ENCODE measurements at places on chromosomes 13 and 19.
A peak's percentile ranks its signal among the peaks of the same experiment; 100 is the strongest.

DNA sequence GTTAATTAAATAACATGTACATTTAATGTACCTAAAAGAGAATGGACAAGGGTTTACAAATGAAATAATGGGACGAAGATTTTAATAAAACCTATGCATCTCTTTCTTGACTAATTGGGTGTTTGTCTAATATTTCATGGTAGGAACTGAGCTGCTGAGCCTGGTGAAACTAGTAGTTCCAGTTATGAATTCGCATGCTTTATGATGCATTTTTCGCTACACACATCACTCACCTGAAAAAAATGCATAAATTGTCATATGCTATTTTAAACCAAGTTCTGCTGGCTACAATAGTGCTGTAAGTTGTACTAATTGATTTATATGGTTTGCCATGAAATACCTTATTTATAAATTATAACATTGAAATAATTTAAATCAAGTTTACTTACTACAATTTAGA lies 806.8 kb upstream of the SLITRK5 start:
- no peak for DNase-seq

DNA sequence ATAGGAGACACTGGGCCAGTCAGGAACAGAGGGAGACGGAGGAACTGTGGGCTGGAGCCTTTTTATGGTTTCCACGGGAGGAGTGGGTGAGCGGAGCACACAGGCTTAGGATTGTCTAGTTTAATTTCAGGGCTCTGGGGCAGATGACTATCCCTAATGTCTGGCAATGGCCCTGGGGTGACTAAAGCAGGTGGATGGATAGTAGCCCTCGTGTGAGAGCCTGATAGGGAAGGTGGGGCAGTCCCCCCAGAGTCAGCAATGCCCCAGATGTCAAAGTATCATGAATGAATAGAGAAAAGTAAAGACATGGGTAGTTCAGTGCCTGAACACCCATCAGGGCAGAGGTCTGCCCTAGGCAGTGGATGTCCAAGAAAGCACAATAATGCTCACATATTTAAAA lies 94.2 kb downstream of the ZDHHC20 start:
- DNase-seq = no peak

GRCh38 chr19:47794526-47794925 lies 9.8 kb downstream of the TPRX1 start:
- DNase-seq = no peak

- no peak for DNase-seq
Measured at GRCh38 chr13:103573446-103573845, 507.2 kb upstream of the SLC10A2 start.

DNA sequence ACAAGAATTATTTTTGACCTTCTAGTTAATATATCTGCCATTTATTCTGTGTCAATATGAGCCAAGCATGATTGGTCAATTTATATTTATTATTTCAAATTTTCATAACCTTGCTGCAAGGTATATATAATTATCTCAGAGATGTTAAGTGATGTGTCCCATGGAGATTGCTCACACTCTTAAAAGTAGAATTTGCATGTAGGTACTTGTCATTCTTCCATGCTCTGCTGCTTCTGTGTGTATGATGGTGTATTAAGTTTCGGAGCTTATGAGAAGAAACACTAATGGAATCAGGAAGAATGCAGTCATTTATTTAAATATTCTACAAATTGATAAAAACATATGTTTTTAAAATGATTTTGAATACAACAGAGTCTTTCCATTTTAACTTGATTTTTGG lies 586.8 kb upstream of the MIR17HG start:
- DNase-seq = no peak

DNA sequence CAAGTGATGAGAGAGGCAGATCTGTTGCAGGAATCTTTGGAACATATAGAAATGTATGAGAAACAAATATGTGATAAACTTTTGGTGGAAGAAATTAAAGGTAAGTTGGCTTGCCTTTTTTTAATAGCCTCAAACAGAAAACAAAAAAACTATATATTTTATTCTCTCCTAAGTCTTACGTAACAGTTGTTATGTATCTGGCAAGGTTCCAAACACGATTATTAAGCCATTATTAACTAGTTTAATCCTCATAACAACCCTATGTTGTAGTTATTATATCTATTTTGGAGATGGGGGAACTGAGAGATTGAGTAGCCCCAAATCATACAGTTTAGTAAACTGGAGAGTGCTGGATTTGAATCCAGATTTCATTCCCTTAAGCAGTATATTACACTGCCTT lies 14.7 kb downstream of the NAA16 start:
- DNase-seq = no peak

GRCh38 chr13:98999639-98999952 lies 21.7 kb upstream of the DOCK9 start:
- DNase-seq = no peak

- DNase-seq = no peak
Measured at GRCh38 chr19:29527500-29528328, 1.9 kb downstream of the VSTM2B start.

DNA sequence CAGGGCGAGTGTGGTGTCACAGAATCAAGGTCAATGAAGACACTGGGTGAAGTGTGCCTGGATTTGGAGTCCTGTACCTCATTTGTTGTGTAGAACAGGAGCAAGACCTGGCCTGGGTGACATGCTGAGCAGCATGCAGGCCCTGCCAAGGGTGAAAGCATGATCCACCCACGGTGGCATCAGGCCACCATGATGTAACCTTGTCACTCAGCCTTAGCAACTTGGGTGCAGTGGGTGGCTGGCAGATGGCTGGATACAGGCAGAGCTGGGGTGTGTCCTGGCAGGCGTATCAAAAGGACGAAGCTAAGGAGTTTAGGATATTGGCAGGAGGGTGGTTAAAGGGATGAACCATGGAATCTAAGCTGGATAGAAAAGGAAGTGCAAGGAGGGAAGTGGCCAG lies 10.3 kb downstream of the THSD1 start:
- DNase-seq = no peak

GRCh38 chr19:33724721-33725060 lies 72.0 kb upstream of the KCTD15 start:
- DNase-seq = no peak

DNA sequence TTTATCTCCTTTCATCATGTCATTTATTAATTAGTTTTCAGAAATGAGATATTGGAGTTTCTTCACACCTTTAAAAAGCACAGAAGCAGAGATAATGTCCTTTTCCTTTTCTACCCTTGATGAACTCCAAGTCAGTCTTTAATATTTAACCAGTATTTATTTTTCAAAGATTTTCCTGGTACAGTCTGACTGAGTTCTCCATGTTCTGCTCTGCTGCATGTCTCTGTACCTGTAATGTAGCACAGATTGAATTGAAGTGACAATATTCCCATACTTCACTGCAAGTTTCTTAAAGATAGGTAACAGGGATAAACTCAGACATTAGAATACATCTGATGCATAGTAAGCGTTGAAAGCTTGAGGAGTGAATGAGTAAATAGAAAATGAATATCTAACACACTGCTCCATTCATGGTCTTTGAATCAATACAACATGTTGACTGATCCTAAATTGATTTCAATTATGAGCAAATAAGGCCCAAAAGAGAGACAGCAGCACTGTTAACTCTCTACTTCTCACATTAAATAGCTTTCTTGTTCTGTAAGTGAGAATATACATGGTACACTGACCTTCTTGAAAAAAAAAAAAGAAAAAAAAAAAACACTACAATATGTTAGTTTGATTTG lies 1323.6 kb upstream of the PRR20A start:
- DNase-seq = no peak

DNA sequence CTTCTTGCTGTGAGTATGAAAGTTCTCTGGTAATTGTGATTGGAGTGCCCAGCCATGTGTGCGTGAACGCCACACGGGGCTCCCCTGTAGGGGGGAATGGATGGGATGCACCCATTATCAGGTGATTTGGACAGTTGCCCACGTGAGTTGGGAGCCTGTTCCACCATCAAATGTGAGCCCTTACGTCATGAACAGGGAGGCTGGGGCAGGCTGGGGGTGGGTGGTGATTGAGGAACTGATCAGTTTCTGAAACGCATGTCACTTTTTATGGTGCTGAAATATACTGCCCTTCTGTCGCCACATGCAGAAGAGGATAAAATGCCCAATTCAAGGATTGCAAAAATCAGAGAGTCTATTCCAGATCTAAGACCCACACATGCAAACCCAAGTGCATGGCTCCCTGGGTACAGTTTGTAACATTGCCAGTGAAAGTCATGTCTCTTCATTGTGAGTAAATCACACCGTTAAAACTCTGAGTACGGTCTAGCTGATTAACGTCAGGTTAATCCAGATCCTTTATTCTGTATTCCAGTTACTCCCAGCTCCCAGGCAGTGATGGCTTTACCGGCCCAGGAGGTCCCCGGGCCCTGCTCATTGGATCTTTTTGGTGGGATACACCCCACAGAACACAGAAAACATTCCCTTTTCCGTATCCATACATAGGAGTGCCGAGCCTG lies 90.2 kb downstream of the RAB20 start:
- no peak for DNase-seq

GRCh38 chr13:111115965-111116521 lies 933 bp downstream of the ARHGEF7 start:
- no peak for DNase-seq

DNA sequence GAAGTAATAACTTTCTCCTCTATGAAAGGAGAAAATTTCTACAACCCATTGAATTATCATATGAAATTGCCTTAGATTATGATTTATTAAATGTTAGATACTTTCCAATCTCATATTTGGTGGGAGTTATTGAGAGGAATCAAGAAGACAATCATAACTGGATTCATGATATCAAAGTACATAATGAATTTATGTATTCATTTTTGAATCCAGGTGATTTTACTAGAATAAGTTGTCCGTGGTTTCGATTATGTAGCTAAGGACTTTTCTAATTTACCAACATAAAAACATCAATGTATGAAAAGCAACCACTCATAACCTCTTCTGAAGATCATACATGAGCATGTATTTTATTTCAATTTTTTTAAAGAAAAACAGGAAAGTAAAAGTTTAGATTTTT lies 1225.0 kb upstream of the MIR17HG start:
- no peak for DNase-seq

GRCh38 chr13:69585656-69586055 lies 522.0 kb upstream of the ATXN8OS start:
- DNase-seq = no peak

DNA sequence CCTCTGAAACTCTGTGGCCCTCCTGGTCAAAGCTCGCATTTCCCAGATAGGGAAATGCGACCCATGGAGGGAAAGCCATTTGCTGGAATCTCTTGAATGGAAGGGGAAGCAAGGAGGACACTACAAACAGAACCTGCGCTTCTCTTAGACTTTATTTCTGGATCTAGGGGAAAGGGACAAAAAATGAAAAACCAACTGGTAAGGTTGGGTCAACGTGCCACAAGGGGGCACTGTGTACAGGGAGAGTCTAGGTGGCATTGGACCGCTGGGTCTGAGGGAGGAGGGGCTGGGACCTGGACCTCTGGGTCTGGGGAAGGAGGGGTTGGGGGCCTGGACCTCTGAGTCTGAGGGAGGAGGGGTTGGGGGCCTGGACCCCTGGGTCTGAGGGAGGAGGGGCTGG lies 5.0 kb downstream of the KLK4 start:
- DNase-seq = peak; percentile 20

- no peak for DNase-seq
Measured at GRCh38 chr13:40985381-40986100, 33.6 kb downstream of the ELF1 start.

DNA sequence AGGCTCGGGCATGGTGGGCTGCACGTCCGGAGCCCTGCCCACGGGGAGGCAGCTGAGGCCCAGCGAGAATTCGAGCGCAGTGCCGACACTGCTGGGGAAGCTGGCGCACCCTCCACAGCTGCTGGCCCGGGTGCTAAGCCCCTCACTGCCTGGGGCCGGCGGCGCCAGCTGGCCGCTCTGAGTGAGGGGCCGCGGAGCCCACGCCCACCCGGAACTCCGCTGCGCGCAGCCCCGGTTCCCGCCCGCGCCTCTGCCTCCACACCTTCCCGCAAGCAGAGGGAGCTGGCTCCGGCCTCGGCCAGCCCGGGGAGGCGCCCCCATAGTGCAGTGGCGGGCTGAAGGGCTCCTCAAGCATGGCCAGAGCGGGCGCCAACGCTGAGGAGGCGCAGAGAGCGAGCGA lies 2080.4 kb downstream of the PCDH9 start:
- no peak for DNase-seq

DNA sequence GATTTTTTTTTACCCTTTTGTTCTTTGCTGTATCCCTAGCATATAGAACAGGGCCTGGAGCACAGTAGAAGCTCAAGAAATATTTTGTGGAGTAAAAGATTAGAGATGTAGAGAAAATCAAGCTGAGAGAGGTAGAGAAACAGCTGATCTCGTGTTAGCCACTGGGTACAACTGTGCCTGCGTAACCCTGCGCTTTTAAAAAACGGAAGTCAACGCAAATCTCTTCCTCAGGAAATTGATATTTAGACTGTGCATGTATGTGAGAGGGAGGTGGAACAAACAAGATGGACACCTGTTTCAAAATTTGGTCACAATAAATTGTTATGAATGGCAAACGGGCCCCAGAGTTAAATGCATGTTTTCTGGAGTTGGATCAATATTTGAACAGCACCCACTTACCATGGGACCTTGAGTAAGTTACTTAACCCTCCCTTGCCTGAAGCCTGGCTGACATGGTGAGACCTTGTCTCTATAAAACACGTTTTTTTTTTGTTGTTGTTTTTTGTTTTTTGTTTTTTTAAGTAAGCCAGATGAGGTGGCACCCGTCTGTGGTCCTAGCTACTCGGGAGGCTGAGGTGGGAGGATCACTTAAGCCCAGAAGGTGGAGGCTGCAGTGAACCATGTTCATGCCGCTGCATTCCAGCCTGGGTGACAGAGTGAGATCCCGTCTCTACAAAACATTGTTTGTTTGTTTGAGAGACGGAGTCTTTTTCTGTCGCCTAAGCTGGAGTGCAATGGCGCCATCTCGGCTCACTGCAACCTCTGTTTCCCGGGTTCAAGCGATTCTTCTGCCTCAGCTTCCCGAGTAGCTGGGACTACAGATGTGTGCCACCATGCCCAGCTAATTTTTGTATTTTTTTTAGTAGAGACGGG lies 3.3 kb upstream of the EPOR start:
- no peak for DNase-seq

- DNase-seq = no peak
Measured at GRCh38 chr13:79765331-79765730, 284.4 kb downstream of the NDFIP2 start.

- DNase-seq = no peak
Measured at GRCh38 chr13:38180670-38181069, 169.0 kb upstream of the UFM1 start.

DNA sequence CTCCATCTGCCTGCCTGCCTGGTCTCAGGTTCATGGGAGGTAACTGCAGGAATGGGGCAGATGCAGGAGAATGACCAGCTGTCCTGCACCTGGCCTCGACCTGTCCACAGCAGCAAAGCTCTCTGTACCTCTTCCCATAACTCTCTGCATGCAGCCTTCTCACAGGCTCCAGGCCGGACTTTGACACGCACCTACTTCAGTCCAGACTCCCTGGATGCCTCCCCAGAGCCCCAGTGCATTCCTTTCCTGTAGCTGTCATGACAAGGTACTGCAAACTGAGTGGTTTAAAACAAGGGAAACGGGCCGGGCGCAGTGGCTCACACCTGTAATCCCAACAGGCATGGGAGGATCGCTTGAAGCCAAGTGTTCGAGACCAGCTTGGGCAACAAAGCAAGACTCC lies 3.3 kb downstream of the NANOS2 start:
- DNase-seq = no peak

Measured in T-cell (primary cell).